Endothelial cell (in vitro differentiated cells): ENCODE measurements at places on chromosomes 2 and 18.

GRCh38 chr2:1950474-1950873, 206.2 kb upstream of the PXDN start:
- DNase-seq = no peak

GRCh38 chr2:68391869-68392268, 26.8 kb downstream of the PLEK start:
- no peak for DNase-seq

DNA sequence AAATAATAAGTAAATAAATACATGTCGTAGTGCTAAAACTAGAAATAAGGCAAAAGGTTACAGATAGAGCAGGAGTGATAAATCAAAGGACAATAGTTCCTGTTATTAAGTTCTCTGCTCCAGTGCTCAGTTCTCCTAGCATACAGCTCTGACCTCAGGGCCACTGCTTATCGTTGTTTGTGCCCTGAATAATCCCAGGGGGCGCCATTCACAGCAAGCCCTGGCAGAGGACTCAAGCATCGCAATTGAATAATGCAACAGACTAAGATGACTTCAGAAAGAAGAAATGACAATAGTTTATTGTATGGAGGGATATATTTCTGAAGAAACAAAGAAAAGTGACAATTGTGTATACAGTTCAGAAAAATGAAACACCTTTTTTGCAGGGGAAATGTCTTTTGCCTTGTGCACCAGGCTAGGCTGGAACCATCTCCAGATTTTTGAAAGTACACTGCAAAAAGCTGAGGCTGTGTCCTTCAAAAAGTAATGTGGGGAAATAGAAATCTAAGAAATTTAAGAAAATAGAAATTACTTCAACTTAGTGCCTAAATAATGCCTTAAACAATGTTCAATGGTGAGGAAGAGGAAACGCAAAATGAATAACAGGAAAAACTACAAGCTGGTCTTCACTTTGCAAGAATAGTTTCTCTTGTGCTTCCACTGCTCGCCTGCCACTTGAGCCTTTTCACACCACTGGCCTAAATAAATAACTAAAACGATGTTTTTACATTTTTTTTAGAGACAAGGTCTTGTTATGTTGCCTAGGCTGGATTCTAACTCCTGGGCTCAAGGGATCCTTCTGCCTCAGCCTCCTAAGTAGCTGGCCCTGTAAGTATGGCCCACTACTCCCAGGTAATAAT, 19.0 kb upstream of the CCNYL1 start:
- peak; percentile 52 for DNase-seq

DNA sequence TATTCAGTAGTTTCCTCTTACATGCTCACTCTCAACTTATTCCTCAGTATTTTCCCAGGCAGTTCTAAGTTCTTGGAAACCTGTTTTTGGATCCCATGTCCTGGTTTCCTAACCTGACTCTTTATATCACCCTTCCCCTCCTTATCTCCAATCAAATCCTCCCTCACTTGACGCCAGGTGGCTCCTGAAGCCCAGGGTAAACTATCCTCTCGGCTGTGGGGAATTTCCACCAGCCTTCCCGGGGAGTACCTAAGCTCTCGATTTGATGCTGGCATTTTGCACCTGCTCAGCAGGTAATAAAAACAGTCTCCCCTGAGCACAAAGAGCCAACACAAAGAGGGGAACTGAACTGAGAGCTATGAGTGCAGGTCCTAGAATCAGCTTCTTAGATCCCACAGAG, 538.0 kb downstream of the SLC4A3 start:
- peak; percentile 7 for DNase-seq

- DNase-seq = no peak
These were observed 392.1 kb downstream of the TDRD15 start for GRCh38 chr2:21515903-21516302.

- DNase-seq = no peak
These were observed 372.8 kb downstream of the MTX2 start for GRCh38 chr2:176642074-176642473.

DNA sequence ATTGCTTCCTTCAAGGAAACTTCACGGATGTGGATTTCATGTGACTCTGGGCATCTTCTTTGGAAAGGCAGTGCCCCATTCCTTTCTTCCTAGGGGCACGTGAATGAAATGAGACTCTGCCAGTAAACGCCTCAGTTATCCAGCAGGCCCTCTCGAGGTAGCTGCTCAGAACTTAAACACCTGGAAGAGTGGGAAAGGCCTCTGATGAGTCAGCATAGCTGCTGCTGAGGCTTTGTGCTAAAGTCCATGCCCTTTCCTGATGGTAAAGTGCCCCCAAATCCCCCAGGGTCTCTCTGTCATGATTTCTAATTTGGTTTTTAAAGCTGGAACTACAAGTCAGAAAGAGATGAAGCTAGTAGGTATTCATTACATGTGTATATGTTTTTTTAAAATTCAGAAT, 3.8 kb downstream of the SLC1A4 start:
- DNase-seq = no peak

GRCh38 chr2:10841547-10842219, 29.1 kb upstream of the PDIA6 start:
- DNase-seq = no peak

GRCh38 chr18:79974025-79974654, 9.7 kb downstream of the HSBP1L1 start:
- DNase-seq = no peak

- peak; percentile 18 for DNase-seq
These were observed 456.3 kb downstream of the DLGAP1 start for GRCh38 chr18:3998698-3999333.

DNA sequence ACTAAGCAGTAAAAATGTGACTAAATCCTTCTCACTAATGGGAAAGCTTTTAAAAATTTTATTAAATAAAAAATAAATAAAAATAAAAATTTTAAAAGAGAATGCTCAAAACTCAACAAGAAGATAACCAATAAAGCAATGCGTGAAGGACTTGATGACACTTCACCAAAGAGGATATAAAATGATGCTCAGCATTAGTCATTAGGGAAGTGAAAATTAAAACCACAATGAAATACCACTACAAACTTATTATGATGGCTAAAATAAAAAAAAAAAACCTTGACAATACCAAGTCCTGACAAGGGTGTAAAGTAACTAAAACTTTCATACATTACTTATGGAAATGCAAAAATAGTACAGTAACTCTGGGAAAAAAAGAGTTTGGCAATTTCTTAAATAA, 3.3 kb upstream of the WDR75 start:
- DNase-seq = no peak

GRCh38 chr2:113012436-113013335, 7.4 kb downstream of the IL36A start:
- DNase-seq = no peak

GRCh38 chr2:146893500-146894041, 951.3 kb upstream of the ACVR2A start:
- DNase-seq = no peak

- DNase-seq = no peak
These were observed 51.6 kb downstream of the TSPYL6 start for GRCh38 chr2:54204476-54204875.

DNA sequence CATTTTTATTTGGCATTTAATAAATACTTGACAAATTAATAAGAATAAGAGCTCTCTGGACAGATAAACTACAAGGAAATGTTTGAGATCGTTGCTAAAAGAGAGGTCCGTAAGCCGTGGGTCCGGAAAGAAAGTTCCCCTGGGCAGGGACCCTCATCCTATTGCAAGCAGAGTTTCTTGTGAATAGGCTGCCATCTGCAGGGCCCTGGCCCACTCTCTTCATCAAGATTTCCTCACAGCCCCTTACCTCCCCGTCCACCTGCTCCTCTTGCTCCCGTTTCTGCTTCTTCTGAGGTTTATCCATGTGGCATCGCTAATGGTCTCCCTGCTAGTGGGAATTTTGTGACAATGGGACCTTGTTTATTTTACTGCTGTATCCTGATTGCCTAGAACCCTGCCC, 30.1 kb upstream of the MC5R start:
- DNase-seq = no peak

GRCh38 chr2:198312596-198313483, 508.4 kb downstream of the PLCL1 start:
- DNase-seq = no peak

- peak; percentile 85 for DNase-seq
These were observed 2.8 kb downstream of the ONECUT2 start for GRCh38 chr18:57437766-57438671.

DNA sequence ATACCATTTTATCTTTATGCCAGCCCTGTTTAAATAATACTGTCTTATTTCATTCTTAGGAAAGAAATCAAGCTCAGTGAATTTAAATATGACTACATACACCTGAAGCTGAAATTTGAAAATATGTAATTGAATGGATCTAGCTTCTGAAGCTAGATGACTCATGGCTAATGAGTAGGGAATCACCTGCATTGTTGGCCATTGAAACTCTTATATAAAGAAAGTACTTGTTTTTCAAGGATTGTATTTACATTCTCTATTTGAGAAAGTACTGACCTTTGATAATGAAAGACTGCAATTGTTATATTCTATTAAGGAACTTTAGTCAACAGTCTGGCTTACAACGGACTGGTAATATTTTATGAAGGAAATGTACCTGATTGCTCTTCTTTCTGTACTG, 346.7 kb upstream of the LRATD1 start:
- no peak for DNase-seq

GRCh38 chr2:69805887-69806286, 23.6 kb upstream of the GMCL1 start:
- no peak for DNase-seq

DNA sequence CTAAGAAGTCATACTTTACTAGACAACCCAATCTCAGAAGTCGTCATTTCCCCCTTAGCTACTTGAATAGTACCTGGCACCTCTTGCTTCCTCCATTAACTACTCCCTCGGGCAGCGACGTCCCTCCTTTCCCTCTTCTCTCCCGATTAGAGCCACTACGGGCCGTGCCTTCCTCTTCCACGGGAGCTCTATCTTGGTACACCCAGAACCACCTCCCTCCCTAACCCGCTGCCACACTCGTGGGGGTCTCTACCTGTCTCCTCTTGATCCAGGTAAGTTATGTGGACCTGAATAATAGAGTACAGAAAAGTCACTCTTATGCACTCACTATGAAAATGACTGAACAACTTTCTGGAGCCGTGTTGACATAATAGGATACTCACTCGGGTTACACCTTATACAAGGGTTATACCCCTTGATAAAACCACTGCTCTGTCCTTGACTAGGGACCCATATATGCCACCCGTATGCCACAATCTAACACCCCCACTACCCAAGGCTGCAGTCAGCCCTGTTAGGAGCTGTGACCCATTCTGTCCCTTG, 595 bp upstream of the HDHD2 start:
- DNase-seq = peak; percentile 13

GRCh38 chr2:68431316-68431972, 35.6 kb downstream of the FBXO48 start:
- no peak for DNase-seq

GRCh38 chr2:29189052-29189451, 73.8 kb downstream of the CLIP4 start:
- no peak for DNase-seq

GRCh38 chr2:28869494-28870145, 489 bp downstream of the TRMT61B start:
- no peak for DNase-seq

- no peak for DNase-seq
These were observed 29.4 kb downstream of the PSD4 start for GRCh38 chr2:113203217-113203530.

DNA sequence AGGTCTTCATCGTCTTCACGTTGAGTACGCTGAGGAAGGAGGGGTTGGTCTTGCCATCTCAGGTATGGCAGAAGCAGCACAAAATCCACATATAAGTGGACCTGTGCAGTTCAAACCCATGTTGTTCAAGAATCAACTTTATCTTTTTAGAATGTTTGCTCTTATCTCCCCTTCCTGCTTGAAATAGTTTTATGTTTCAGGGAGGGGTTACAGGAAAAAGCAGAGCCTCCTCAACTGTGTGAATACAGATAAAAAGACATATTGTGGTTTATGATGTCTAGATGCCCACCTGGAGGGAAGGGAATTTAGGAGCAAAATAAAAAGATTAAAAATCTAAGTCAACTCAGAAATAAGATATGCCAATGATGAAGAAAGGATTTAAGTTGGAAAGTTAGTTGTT, 75.9 kb downstream of the VRK2 start:
- DNase-seq = no peak

GRCh38 chr2:228653884-228654283, 472.4 kb upstream of the SPHKAP start:
- DNase-seq = no peak

DNA sequence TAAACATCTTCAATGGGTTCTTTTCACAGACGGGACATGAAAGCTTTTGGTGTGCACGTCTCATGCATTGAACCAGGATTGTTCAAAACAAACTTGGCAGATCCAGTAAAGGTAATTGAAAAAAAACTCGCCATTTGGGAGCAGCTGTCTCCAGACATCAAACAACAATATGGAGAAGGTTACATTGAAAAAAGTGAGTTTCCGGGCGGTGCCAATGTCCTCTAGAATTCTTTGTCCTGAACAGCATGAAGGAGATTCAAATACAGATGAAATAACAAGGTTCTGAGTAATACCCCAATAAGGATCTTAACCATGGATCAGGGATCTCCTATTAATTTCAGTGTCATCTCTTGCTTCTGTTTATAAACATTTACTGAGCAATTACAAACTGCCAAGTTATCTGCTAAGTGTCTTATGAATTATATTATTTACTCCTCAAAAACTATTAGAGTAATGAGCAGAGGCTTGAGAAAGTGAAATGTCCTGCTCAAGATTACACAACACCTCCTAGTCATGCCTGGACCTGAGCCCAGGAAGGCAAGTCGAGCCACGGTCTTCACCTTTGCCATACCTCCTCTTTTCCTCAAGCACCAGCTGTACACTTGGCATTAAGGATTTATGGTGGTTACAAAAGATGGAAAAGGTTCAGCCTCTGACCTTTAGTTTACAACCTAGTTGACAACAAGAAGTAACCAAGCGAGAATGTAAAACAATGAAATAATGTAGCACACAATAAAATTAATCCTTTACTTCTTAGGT, 22.6 kb downstream of the DHRS9 start:
- DNase-seq = no peak

DNA sequence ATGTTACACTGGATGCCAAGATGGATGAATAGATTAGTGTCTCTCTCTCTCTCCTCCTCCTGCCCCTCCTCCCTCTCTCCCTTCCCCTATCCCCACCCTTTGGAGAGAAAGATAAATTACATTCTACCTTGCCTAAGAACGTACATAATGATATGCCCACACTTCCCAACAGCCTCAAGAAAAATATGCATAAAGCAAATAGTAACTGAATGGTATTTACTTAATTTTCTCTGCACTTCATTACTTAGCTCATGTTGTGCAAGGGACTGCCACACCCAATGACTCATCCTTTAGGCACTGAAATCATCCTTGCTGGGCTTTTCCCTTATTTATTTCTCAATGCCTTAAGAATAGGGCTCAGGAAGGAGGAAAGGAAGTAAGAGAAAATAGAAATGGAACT, 137.3 kb upstream of the PID1 start:
- no peak for DNase-seq

GRCh38 chr18:7325126-7325430, 94.2 kb downstream of the LRRC30 start:
- no peak for DNase-seq
